Omental fat pad (tissue), 4 donors: ENCODE measurements at places on chromosomes 13 and 19. TPM values are rescaled to one million over a fixed set of nuclear protein-coding genes. Genes with fewer than 3 reads are reported as not detected.

ICAM1 gene
- 52.5 TPM for total RNA-seq

TSHZ3 gene
- total RNA-seq, result 10.2 TPM

CLDN10 gene
- total RNA-seq, result not detected

ZGLP1 gene
- total RNA-seq, result 0.95 TPM

LGI4 gene
- 9.8 TPM for total RNA-seq

WASF3 gene
- total RNA-seq, result 50.8 TPM

CLEC4G gene
- total RNA-seq, result 8.3 TPM

PRR22 gene
- 0.79 TPM for total RNA-seq
